ENCODE measurements at places on chromosomes 3 and 15.

DNA sequence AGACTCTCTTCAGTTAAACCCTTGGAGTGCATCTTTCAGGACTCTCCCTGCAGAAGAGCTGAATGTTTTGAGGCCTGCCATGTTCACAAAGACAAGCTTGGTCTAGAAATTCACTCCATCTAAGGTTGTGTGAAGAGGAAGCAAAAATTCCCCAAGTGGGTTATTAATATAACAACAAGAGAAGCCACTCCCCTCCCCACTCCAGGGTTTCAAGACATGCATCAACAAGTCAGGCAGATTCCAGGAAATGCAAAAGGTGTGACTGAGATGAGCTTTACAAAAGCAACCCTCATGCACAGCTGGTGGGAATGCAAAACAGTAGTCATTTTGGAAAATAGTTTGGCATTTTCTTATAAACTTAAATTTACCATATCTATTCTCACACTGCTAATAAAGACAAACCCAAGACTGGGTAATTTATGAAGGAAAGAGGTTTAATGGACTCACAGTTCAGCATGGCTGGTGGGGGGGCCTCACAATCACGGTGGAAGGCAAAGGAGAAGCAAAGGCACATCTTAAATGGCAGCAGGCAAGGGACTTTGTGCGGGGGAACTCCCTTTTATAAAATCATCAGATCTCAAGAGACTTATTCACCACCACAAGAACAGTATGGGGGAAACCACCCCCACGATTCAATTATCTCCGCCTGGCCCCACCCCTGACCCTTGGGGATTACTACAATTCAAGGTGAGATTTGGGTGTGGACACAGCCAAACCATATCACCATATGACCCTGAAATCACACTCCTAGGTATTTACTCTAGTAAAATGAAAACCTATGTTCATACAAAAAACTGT lies 31.3 kb downstream of the TARS3 start:
- DNase-seq = no peak

GRCh38 chr3:82939491-82940097 lies 1178.1 kb upstream of the GBE1 start:
- DNase-seq = no peak

- no peak for DNase-seq
Measured at GRCh38 chr3:74921676-74922075, 307.2 kb upstream of the CNTN3 start.

- no peak for DNase-seq
Measured at GRCh38 chr15:71048913-71049675, 66.2 kb upstream of the THSD4 start.

DNA sequence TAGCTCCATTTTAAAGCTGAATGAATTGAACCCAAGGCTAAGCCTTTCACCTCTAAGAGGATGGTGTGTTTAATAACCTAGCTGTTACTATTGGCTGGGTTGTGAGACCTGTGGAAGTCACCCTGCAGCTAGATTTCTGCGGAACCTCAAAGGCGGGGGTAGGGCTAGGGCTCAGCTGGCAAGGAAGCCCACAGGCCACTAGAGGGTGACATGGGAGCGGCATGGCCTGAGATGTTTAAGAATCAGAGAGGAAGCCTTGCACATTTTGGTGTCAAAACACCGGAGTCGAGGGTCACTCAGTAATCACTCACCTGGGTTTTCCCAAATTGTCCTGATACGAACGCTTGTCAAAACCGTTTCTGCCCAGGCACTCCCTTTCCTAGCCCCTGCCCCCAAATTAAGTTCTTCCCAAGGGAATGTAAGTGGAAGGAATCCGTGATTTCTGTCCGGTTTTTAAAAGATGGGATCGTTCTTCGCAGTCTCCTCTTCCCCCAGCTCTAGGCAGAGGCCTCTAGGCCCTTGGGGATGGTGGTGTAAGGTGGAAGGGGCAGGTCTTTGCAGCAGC lies 3.8 kb upstream of the ACAD9 start:
- peak; percentile 41 for DNase-seq

DNA sequence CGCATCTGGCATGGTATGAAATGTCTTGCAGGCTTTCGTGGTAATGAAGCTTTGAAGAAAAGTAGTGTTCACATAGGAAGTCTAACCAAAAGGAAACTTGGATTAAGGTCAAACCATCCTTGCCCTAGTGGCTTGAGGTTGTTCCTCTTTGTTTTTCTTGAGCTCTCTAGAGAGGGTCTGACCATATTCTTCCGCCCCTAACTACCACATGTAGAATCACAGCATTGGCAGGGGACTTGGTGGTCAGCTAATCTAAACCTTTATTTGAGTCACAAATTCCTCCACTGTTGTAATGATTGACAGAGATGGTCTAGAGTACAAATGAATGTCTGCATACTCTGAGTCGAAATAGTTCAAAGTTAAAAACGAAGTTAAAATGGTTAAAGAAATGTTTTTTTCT lies 39.1 kb upstream of the PHLDB2 start:
- no peak for DNase-seq

DNA sequence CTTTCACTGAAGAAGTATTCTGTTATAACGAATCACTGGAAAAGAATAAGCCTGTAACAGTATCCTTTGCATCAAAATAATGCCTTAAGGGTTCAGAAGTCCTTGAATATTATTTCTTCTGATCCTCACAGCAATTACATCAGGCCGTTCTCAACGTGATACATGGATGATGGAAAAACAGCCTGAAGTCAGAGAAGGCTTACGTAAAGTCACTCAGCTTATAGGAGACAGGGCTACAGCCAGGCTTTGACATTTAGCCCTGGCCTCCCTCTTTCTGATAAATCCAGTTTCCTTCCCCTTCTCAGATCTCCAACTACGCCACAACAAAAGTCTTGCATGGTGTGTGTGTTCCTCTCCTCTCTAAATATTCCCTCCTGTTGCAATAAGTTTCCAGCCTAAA lies 131.9 kb downstream of the ANO10 start:
- DNase-seq = no peak

GRCh38 chr3:190673148-190673547 lies 159.3 kb downstream of the IL1RAP start:
- no peak for DNase-seq

GRCh38 chr15:59259137-59259943 lies 52.7 kb downstream of the LDHAL6B start:
- no peak for DNase-seq

GRCh38 chr3:97968376-97968775 lies 3.9 kb downstream of the RIOX2 start:
- DNase-seq = no peak

GRCh38 chr3:12400616-12401194 lies 83.6 kb upstream of the TSEN2 start:
- no peak for DNase-seq

DNA sequence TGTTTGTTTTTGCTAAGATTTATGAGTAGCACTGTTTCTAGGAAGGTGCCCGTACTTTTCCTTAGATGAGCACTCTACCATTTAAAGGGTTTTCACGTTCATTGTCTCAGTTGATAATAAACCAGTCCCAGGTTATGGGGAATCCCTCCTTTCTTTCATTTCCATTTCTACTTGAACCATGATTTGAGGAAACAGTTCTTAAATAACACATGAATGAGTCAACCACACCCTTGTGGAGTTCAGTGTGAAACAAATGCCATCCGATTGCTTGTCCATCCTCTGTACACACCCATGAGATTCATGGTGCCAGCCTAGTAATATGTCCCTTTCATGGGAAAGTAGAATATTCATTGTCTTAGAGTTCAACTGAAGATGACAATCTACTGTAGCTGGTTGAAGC lies 23.1 kb downstream of the CMTM8 start:
- no peak for DNase-seq

- DNase-seq = no peak
Measured at GRCh38 chr3:140164922-140165590, 230.1 kb downstream of the CLSTN2 start.

GRCh38 chr15:32998979-32999672 lies 195.4 kb downstream of the FMN1 start:
- DNase-seq = no peak

DNA sequence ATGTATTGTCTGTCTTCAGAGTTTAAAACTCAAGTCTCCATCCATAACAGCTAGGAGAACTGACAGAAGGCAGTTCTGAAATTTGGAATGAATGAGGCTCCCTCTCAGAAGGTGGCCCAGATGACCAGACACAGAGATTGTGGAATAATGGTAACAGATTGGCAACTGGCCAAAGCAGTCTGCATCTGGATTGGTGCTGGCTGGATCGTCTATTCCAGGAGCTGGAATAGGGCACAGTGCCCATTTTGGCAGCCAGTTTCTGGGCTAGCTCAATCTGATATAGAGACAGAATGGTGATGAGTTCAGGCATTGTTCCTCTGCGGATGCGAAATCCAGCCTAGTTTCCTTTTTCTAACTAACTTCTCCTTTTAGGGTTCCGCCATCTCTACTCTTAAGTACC lies 851.7 kb downstream of the PDCD6IP start:
- DNase-seq = no peak

DNA sequence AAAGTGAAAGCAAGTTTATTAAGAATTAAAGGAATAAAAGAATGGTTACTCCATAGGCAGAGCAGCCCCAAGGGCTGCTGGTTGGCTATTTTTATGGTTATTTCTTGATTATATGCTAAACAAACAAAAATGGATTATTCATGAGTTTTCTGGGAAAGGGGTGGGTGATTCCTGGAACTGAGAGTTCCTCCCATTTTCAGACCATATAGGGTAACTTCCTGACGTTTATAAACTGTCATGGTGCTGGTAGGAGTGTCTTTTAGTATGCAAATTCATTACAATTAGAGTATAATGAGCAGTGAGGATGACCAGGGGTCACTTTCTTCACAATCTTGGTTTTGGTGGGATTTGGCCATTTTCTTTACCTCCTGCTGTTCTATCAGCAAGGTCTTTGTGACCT lies 707.9 kb downstream of the ZNF385D start:
- no peak for DNase-seq

DNA sequence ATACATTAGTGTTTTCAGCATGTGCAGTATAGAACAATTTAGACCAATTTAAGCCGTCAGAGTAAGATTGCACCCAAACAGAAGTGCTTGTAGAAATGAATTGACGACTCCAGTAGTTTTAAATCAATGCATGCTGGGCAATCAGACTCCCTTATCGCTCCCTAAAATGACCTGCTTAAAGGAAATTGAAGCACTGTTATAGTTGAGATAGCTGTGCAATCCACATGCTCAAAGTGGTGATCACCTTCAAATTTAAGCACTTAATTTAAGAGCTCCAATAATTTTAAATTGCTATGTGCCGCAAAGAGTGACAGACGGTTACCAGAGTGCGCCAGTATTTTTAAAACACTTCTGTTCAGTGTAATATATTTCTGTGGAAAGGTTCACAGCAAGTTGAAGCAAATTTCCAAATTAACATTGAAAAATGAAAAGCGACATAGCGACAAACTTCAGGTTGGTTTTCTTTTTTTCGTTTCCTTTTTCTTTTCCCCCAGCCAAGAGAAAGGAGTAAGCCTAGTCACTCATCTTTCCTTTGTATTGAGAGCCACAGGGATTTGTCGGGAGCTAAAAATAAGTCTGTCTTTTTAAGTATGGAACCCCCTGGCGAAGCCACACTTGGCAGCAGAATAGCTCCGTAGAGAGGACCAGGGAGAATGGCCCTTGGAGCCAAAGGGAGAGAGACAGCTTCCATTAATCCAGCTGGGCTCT lies 436.4 kb upstream of the RBMS3 start:
- no peak for DNase-seq

- DNase-seq = no peak
Measured at GRCh38 chr15:40253167-40253790, 14.4 kb downstream of the PAK6 start.

DNA sequence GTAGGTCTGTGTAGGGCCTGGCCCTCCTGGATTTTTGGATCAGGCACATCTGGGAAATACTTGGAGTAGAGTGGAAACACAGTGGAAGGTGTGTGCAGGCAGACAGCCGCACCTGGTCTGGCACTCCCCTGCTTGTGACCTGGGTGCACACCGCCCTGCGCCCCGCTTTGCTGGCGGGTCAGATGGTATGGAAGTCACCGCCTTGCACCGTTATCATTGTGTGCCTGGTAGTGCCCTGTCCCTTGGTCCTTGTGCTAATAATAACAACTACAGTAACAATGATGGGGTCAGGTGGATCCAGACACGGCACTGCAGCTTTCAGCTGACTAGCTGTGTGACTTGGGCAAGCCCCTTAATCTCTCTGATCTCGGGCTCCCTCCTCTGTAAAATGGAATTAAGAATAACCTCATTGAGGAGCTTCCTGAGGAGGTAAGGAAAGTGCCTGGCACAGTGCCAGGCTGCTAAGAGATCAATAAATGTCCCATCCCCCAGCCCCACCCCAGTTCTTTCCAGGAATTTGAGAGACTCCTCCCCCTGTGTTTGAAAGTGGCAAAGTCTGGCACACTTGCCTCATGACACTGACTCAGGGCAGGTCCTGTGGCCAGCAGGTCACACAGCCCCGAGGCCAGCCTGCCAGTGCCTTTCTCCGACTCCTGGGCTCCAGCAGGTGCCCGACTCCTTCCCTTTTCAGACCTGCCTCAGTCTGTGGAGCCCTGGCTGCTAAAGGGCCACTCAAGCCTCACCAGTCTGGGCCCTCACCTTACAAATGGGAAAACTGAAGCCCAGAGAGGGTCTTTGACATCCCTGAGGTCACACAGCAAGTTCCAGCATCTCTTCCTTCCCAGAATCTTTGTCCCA lies 9.8 kb downstream of the ISG20 start:
- DNase-seq = no peak

DNA sequence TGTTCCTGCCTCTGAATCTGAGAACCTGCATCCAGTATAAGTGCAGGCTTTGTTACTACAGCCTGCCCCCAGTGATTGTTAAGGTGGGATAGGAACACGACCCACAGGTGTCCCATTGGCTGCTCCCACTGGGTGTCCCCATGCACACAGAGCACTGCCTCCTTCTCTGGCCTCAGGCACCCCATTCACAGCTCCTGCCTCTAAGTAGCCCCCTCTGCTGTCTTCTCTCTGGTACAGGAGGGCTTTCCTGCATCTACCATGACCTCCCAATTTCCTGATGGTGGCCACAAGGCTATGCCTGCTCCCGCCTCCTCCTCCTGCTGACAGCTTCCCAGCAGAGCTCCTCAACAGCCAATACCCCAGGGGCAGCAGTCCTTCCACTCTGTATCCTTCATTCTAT lies 238.6 kb upstream of the TMC3 start:
- no peak for DNase-seq

DNA sequence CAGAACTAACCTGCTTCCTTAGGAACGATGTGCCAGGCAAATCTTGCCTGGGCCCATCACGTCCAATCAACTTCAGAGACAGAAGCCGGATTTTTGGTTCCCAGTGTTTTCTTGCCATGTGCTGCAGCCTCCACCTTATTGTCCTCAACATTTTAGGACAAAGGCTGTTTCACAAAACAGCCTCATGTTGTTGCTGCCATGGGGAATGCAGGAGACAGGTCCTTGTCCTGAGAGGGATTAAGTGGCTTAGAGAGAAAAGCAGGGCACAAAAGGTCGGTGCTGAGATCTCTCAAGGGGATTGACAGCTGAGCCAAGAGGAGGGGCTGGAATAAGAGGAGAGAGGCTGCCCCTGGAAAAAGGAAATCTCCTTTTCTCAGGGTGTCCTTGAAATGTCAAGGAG lies 11.3 kb upstream of the NMNAT3 start:
- DNase-seq = no peak

DNA sequence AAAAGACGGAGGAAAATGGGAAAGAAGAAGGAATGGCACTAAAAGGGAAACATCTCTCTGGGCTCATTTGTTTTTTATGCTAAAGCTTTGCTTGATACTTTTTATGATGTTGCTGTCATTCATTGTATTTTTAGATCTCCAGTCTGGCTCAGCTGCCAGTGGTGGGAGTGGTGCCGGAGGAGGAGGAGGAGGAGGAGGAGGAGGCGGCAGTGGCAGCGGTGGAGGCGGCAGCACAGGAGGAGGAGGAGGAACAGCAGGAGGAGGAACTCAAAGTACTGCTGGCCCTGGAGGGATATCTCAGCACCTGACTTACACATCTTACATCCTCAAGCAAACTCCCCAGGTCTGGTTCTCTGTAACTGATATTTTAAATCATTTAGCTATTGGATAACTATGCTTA lies 49.6 kb downstream of the MAP6D1 start:
- no peak for DNase-seq
